Motor neuron (in vitro differentiated cells): ENCODE measurements at places on chromosomes 7 and 10. TPM values are rescaled to one million over a fixed set of nuclear protein-coding genes. Genes with fewer than 3 reads are reported as not detected.

- no peak for ATAC-seq
Measured at GRCh38 chr10:132707121-132707775, 78.7 kb downstream of the NKX6-2 start.

The HERPUD2 gene
- total RNA-seq, result 11.8 and 13.8 TPM in 2 replicates

GRCh38 chr7:103525937-103526336, 79.9 kb upstream of the SLC26A5 start:
- no peak for ATAC-seq

The CRPPA gene
- total RNA-seq, result 1.3 and 1.5 TPM in 2 replicates

The EIF4H gene
- total RNA-seq, result 236 and 238 TPM in 2 replicates

- ATAC-seq, result no peak
Measured at GRCh38 chr10:87930934-87931835, 67.8 kb downstream of the PTEN start.

GRCh38 chr7:79034730-79035129, 418.7 kb downstream of the MAGI2 start:
- ATAC-seq, result no peak

The BMPER gene
- total RNA-seq, result 36.1 and 39.1 TPM in 2 replicates

The RET gene
- 1.1 and 1.4 TPM in 2 replicates for total RNA-seq

The ANXA8 gene
- 2.1 and 2.5 TPM in 2 replicates for total RNA-seq

GRCh38 chr7:151550656-151551286, 31.1 kb upstream of the RHEB start:
- no peak for ATAC-seq

- ATAC-seq, result no peak
Measured at GRCh38 chr7:55565681-55566080, 6.6 kb downstream of the VOPP1 start.

GRCh38 chr10:27373566-27374160, 130.4 kb upstream of the RAB18 start:
- ATAC-seq, result no peak

DNA sequence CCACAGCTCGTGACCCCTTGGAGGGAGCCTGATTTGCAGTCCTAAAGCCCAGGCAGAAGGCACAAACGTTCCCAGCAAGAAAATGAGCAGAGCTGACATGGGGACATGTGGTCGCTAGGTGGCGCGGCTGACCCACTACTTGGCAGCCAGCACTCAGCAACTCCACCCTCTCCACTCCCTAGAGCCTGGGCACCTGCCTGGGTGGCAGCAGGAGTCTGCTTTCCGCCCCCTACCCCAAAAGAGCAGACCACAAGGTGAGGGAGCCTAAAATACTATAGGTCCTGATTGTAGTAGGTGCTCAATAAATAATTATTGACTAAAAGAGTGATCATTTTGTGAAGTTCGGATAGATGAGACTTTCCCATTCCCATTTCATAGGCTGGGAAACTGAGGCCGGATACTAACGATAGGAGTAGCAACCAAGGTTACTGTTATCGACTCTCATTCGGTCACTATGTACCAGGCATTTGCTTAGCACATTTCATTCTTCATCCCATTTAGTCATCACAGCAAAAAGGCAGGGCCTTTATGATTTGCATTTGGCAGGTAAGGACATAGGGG, 57.4 kb downstream of the NEUROG3 start:
- peak; percentile 92 for ATAC-seq

- ATAC-seq, result no peak
Measured at GRCh38 chr7:121045090-121045489, 56.6 kb downstream of the CPED1 start.

The ENTPD1 gene
- total RNA-seq, result 3.8 and 4.3 TPM in 2 replicates

- ATAC-seq, result peak; percentile 34
Measured at GRCh38 chr7:93171606-93172226, 23.5 kb upstream of the SAMD9L start.

DNA sequence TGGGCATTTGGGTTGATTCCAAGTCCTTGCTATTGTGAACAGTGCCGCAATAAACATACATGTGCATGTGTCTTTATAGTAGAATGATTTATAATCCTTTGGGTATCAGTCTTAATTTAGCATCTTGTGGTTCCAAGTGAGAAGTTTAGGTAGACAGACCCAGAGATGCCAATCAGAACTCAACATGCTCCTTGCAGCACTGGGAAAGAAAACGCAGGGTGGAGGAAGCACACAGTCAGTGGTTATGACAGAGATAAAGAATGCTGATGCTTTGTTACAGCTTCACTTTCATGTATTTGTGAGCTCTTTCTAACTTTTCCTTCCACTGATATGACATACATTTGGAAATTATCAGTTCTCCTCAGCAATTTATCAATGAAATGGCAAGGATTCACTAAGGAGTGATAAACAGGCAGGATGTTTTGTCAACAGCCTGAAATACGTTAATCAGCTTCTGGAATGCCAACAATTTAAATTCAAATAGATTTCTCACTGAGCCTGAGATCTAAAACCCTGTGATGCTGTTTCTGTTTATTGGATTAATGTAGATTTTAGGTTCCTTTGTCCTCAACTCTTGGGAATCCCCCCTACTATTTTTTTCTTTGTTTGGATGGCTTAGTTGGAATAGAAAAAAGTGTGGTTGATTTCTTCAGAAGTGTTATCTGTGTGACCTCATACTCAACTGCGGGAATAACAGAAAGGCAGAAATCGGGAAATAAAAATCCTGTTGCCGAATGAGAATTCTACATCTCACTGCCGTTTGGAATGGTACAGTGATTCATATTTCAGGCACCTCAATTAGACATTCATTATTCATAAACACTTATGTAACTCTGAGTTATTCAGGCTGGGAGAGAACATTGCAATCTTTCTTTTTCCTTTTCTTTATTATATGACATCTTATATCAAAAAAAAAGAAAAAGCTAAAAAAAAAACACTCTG, 675.0 kb downstream of the CNTNAP2 start:
- ATAC-seq, result no peak

- no peak for ATAC-seq
Measured at GRCh38 chr7:160958-161725, 31.2 kb upstream of the FAM20C start.

- no peak for ATAC-seq
Measured at GRCh38 chr10:53003094-53003493, 230.5 kb upstream of the MBL2 start.

The NEUROD6 gene
- total RNA-seq, result 0.25 TPM in 1 of 2 replicates, not detected in the other

The CDK14 gene
- 11.0 and 12.8 TPM in 2 replicates for total RNA-seq
